ENCODE measurements at places on chromosomes 6 and 20.

DNA sequence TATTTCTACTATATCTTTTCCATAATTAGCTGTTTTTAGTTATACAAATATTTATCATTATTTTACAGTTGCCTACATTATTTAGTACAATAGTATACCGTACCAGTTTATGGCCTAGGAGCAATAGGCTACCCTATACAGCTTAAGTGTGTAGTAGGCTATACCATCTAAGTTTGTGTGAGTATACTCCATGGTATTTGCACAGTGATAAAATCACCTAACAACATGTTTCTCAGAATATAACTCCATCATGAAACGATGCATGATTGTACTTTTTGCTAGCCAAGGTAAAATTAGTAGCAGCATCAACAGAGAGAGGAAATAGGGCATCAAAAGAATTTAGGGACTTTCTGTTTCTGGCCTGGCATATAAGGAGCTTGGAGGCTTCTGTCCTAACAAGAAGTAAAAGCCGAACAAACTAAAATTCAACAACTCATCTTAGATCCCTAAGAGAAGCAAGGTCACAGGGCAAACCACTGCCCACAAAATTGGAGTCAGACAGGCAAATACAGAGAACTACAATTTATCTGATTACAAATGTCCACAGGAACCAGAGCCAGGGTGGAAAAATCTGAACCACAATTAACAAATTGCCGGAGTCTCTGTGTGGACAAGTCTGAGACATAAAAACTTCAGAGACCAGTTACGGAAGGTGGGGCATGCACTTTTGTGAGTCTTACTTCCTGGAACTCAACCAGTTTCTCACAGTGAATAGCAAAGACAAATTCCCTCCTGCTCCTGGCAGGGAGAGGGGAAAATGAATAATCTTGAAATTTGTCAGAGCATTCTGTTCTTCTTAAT, 671.4 kb downstream of the RFPL4B start:
- no peak for DNase-seq

- DNase-seq = no peak
Observed at GRCh38 chr6:106988664-106989063, 14.1 kb upstream of the CD24 start.

DNA sequence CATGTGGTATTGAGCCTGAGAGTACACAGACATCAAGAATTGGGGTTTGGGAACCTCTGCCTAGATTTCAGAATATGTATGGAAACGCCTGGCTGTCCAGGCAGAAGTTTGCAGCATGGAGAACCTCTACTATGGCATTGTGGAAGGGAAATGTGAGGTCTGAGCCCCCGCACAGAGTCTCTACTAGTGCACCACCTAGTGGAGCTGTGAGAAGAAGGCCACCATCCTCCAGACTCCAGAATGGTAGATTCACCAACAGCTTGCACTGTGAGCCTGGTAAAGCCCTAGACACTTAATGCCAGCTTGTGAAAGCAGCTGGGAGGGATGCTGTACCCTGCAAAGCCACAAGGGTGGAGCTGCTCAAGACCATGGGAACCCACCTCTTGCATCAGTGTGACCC, 658.2 kb downstream of the HACE1 start:
- DNase-seq = no peak

GRCh38 chr6:55772730-55773129, 102.7 kb downstream of the BMP5 start:
- no peak for DNase-seq

DNA sequence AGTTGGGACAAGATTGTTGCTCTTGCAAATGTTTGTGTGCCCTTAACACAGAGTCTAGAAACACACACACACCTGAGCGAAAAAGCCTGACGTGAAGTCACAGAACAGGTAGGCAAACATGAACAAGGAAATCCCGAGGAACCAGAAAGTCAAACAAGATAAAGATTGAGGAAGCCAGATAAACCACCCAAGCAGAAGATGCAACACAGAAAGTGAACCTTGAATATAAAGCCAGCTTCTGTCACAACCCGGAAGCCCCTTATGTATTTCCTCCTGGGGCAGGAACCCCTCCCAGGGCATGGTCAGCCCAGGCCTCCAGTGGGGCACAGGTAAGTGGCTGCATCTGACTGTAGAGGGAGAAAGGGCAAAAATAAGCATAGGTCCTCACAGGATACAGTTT, 158.2 kb upstream of the SUPT3H start:
- DNase-seq = no peak

DNA sequence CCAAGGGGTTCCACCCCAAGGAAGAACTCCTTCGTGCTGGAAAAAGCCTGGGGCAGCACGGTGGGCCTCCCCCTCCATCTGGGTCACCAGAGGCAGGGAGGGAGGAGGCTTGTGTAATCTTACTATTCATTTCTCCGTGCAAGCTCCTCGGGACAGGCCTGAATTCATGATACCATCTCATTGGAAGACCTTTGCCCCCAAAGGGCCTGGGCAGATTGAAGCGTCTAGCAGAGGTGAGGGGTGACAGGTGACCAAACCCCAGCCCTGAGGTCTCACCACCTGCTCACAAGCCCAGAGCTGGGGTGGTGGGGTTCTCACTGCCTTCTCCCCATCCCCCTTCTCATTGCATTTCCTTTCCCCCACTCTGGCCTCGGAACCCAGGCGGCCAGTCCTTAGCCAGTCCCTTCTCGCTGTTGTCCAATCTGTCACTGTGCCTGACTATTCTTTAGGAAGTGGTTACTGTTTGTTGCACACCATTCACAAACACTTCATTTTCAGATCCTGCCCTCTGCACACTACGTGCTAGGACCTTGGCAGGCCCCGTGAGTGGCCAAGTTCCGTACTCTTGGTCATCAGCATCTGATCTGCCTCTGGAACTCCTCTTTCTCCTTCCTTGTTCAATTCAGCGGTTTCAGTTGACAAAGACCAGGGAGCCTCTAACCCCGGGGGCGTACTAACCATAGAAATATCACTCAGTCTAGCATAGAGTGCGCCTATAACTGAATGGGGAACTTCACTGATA, 137.1 kb downstream of the LY86 start:
- no peak for DNase-seq

DNA sequence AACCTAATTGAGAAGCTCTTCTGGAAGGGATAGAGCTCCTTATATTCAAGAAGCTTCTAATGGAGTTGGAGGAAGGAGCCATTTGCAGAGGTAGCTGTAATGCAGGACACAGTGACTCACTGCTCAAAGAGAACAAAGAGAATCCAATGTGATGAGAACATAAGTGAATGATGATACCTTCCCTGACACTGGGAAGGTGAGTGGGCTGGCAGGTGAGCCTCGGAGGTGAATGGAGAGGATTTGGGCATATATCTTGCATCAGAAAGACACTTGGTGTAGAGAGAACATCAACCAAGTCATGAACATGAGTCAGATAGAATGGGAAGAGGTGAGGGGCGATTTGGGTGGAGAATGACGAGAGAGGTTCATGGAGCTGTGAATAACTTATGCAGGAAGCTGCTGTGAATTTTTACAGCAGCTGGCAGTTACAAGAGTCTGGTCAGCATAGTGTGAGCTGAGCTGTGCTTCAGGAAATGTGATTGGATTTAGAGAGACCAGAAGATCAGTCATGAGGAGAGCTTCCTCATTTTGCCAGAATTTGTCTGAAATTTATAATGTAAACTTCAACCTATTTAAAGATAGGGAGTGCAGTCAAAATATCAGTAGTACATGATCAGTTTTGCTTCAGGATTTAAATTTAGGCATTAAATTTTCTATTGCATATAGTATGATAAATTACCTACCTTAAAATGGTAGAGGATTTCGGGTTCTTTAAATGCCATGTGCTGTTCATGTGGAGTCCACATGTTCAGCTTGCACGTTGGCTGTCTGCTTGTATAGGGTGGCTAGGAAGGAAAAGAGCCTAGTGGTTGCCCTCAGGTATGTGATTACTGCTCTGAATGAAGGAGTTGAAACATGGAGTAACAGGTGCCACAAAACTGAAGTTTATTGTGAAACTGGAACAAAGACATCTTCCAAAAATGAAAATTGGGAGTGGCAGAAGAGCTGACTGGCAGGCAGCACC, 59.2 kb upstream of the KIF25 start:
- no peak for DNase-seq

DNA sequence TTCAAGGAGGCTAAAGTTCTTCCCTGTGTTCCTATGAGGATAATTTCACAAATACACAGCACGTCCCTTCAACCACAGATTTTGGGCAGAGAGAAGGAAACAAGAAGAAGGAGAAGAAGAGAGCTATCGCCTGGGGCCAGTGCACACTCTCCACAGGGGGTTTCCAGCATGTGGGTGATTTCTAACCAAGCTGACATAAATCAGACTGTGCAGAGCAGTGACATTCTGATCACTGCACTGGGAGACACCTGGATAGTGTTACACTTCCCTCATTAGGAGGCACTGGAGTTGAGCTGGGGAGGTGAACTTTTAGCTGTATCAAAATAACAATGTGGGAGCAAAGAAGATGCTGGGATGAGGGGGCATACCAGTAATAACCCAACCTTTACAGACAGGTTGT, 71.8 kb upstream of the CENPW start:
- DNase-seq = no peak

- DNase-seq = no peak
Observed at GRCh38 chr20:10429443-10429981, 4.5 kb downstream of the MKKS start.

DNA sequence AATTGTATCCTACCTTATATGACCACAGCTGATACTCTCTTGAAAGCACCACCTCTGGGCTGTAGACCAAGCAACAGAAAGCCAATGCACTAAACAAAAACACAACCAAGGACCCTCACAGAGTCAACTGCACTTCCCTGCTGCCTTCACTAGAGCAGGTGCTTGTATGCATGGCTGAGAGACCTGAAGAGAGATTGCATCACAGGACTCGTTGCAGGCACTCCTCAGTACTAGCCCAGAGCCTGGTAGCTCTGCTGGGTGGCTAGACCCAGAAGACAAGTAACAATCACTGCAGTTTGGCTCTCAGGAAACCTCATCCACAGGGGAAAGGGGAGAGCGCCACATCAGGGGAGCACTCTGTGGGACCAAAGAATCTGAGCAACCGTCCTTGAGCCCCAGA, 521.6 kb upstream of the IMPG1 start:
- DNase-seq = no peak

- DNase-seq = no peak
Observed at GRCh38 chr6:131687022-131687421, 14.2 kb downstream of the OR2A4 start.

GRCh38 chr6:45084257-45084656, 243.9 kb upstream of the RUNX2 start:
- DNase-seq = no peak

DNA sequence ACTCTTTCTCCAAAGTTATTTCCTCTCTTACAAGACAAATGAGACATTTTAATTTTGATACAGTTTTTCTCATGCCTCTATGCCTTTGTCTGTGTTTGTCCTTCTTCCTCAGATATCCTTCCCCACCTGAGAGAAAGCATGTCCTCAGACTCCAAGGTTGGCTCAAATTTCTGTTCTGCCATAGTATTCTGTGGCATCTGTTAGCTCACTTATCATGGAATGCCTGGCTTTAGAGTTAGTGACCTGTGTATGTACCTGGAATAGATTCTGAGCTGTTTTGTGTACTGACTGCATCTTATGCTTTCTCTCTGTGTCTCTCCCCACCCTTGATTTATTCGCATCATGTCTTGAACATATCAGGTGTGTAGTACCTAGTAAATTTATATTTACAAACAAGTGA, 90.0 kb downstream of the CENPW start:
- DNase-seq = no peak

DNA sequence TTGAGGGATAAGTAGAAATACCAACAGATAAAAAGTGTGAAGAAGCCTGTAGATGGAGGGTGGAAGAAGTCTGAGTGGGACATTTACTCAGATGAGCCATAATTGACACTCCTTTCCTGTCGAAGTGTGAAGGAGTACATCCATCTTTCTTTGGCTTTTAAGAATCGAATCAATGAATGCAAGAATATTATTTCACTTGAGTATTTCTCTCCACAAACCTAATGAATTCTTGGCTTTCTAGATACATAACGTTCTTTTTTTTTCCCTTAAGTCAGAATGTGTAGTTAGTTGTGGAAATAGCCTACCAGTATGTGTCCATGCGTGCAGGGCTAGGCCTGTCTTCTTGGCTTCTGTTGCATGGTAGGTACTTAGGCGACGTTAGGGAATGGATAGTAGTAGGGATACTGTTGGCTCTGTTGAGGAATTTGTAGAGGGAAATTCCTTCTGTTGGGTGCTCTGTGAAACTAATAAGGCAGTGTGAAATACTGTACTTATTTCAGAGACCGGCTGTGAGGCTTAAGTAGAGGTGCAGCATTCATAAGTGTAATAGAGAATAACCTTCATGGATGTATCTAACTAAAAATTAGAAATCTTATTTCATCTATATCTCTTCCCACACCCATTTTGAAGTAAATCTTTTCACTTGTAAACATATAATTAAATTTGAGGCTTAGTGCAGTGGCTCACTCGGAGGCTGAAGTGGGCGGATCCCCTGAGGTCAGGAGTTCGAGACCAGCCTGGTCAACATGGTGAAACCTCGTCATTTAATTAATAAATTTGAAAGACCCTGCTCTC, 1.5 kb downstream of the RPS18 start:
- DNase-seq = no peak

GRCh38 chr6:79313254-79313653, 78.8 kb upstream of the HMGN3 start:
- DNase-seq = no peak

DNA sequence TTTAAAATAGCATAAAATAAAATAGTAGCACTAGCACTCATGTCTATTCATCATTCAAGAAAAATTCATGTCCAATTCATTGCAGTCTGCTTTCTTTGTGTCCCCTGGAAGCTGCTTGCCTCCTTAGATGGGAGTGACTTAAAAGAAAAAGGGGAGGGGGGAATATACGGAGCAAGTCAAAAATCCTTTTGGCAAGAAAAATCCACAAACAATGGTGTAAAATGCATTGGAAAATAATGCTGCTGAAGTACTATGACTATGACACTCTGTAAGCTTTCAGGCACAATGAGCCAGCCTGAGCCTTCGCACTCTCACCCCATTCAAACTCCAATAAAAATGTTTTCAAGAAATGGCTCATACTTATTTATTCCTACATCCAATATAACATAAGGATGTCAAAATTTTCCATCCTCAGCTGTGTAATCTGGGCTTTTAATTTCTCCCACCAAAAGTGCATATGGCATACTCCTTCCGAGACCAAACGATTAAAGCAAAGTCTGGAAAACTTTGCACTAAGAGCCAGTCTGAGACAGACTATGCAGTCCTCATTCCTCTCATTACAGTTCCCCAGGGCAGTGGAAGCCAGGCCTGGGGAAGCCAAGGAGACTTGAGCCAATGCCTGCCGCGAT, 790 bp downstream of the NEDD9 start:
- peak; percentile 84 for DNase-seq

- DNase-seq = no peak
Observed at GRCh38 chr20:63310265-63310991, 17.4 kb downstream of the COL20A1 start.

- no peak for DNase-seq
Observed at GRCh38 chr6:111239461-111239860, 152.2 kb downstream of the SLC16A10 start.

GRCh38 chr6:157096522-157096921, 226.8 kb downstream of the TMEM242 start:
- DNase-seq = no peak

GRCh38 chr20:4720041-4720976, 1.4 kb upstream of the PRND start:
- DNase-seq = peak; percentile 89

GRCh38 chr6:41200901-41201763, at the start of gene TREML2:
Gene TREML2, minus strand, starts transcription at chr6:41201149. Its CDS starts 141 bp downstream, at chr6:41201008.
- DNase-seq = no peak

- no peak for DNase-seq
Observed at GRCh38 chr20:40148886-40149285, 540.1 kb downstream of the MAFB start.

- no peak for DNase-seq
Observed at GRCh38 chr6:135030056-135030473, 24.6 kb downstream of the HBS1L start.

All from cerebellar cortex (tissue), 1 donor.